T-helper 17 cell (primary cell): ENCODE measurements at places on chromosomes 7 and 10.

- DNase-seq: no peak
Observed at GRCh38 chr7:23863209-23863787, 153.3 kb downstream of the STK31 start.

- no peak for DNase-seq
Observed at GRCh38 chr10:124978376-124978725, 36.4 kb downstream of the ZRANB1 start.

GRCh38 chr7:131329176-131329570 lies 1.5 kb downstream of the MKLN1 start:
- DNase-seq: no peak

- DNase-seq: no peak
Observed at GRCh38 chr7:10460474-10460873, 513.2 kb upstream of the PHF14 start.

DNA sequence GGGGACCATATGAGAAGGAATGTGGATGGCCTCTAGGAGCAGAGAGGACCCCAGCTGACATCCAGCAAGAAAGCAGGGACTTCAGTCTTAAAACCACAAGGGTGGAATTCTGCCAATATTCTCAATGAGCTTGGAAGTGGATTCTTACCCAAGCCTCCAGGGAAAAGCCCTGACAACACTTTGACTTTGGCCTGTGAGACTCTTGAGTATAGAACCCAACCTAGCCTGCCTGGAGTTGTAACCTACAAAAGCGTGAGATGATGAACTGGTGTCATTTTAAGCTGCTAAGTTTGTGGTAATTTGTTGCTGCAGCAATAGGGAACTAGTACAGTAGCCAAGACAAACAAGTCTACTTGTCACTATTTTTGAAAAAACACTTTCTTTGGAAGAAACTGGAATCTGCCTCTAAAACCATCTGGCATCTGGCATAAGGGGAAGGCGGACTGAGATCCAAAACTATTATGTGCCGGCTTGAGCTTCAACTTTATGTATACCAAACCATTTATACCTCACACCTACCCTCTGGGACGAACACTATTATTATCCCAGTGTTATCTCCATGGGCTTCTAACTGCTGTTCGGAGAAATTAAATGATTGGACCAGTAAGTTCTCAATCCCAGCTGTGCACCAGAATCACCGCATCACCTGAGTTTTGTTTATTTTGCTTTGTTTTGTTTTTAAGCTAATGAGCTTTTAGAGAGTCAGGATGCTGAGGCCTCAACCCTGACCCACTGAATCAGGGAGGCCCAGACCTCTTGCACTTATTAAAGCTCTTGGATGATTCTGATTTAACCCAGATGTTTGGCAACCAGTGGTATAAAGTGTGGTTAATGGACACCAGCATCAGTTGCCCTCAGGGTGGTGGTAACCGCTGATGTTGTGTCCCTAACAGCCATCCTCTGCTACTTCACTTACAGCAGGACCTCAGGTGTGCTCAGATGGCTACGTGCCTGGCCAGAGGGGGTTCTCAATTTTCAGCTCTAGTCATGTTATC lies 83.0 kb downstream of the C1GALT1 start:
- no peak for DNase-seq

- DNase-seq: no peak
Observed at GRCh38 chr10:1516492-1517165, 220.7 kb downstream of the ADARB2 start.

DNA sequence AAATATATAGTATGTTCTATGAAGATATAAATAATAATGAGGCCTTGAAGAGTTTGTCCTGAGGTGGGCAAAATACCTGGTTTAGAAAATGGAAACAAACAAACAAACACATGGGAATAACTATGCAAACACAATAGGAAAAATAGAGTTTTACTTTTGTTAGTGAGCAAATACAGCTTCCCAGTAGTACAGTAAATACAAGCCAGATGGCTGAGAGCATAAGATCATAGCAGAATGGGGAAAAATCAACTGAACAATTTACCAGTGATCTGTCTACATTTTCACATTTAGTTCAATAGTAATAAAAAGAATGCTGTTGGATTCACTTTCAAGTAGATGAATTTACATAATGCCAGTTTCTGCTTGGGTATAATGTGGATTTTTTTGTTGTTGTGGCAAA lies 45.1 kb downstream of the ADD3 start:
- no peak for DNase-seq

DNA sequence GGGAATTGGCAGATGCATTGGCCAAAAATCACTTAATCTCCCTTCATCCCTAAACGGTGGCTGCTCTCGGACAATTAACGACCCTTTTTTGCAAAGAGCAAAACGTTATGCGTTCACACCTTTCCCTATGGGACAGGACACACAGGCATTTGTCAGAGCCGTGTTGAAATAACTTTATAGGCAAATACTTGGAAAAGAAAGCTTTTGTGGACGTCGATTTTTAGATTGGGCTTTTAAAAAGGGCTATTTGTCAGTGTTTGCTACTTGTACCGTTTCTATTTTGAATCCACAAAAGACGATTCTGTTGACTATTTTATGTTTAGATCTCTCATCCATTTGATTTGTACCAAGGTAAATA lies 245.6 kb downstream of the SLC25A13 start:
- no peak for DNase-seq

- no peak for DNase-seq
Observed at GRCh38 chr7:44772440-44772839, 23.8 kb downstream of the ZMIZ2 start.

DNA sequence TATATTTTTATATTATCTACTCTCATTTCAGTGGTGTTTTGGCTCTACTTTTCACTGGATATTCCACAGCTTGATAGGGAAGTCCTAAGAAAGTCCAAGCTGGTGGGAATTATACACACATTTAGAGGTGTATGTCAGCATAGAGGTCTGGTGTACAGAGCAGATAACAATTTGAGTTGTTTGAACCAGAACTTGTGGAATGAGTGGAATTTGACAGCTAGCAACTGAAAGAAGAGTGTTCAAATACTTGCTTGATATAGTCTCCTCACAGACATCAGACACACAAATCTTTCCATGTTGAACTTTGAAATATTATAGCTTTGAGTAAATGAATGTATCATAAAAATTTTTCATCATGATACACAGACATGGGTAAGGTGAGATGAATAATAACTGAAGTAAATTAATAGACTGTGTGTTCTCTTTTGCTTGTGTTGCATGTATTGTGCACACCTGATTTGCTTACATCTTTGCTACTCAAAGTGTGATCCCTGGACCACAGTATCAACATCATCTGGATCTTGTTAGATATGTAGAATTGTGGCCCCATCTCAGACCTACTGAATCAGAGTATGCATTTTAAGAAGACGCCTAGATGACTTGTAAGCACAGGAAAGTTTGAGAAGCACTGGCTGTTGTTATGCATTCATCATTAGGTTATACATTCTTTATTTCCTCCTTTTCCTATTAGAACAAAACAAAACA lies 91.5 kb downstream of the ABCA13 start:
- DNase-seq: no peak

- DNase-seq: no peak
Observed at GRCh38 chr10:11154333-11154732, 136.7 kb downstream of the CELF2 start.

DNA sequence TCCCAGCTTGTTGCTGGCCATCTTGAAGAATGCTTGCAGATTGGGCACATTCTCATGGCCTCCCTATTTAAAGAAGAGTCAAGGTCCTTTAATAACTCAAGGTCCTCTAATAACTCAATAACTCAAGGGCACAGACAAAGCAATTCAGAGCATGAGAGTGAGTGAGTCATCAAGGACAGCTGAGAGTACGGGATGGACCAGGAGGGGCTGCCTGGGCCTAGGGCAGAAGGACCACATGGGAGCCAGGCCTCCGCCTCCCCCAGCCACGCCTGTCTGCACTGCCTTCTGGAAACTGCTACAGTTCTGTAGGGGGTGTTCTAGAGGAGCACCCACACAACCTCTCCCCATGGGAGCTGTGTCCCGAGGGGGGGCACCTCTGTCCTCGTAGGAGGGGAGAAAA lies 48.9 kb downstream of the ZNF503 start:
- no peak for DNase-seq

DNA sequence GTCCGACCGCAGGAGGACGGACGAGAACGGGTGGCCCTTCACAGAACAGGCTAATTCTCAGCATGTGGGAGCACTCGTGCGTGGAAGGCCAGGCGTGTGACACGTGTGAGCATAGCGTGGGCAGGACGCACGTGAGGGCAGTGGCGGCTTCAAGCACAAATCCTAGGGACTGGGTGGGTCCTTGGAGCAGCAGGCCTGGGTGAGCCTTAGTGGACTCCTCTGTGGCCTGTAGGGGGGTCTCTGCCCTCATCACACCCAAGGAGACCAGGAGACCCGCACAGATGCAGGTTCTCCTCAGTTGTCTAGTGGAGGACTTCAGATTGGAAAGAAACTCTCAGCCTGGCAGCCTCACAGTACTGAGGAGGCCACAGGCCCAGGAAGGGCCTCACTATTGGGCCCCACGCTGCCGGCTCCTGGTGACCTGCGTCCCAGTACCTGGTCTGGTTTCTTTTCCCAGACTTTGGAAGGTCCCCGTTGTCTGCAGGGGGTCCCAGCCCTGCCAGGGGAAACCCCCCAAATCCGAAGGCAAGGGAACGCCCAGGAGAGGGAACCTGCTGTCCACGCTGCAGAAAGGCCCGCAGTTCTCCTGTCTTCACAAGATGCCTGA lies 49.1 kb upstream of the FAM20C start:
- DNase-seq: no peak

GRCh38 chr10:26755443-26755903 lies 58.0 kb downstream of the PDSS1 start:
- DNase-seq: no peak

- no peak for DNase-seq
Observed at GRCh38 chr10:100637785-100638184, 102.0 kb downstream of the HIF1AN start.

DNA sequence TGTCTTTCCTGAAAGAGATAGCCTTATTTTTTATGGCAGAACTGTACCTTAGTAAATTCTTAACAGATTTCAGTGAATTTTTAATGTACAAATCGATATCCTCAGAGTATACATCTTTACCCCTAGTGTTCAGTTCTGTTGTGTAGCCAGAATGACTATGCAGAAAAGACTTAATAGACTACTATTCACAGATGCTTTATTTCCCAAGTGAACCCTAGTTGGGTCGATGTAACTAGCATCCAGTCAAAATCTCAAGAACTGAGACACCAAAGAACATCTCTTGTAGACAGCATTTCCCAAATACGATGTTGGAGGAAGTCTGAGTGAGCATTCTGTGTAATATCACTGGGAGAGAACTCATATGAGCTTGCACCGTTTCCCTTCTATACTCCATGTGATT lies 1.5 kb downstream of the AKR1C3 start:
- DNase-seq: no peak

- no peak for DNase-seq
Observed at GRCh38 chr7:41822259-41822817, 119.4 kb upstream of the INHBA start.

DNA sequence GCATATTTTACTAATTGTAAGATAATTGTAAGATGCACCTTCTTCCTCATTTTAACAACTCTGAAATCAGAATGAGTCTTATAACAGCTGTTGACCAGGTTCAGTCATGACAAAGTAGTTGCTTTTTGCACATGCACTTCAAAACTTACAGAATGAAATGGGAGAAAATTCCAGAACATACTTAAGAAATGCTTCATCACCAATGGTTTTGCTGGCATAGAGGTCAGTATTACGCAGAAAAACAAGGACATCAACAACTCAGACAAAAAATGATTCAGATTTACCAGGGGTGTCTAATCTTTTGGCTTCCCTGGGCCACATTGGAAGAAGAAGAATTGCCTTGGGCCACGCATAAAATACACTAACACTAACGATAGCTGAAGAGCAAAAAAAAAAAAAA lies 13.3 kb downstream of the COL28A1 start:
- no peak for DNase-seq

- DNase-seq: no peak
Observed at GRCh38 chr7:40137563-40137962, 2.8 kb downstream of the SUGCT start.

DNA sequence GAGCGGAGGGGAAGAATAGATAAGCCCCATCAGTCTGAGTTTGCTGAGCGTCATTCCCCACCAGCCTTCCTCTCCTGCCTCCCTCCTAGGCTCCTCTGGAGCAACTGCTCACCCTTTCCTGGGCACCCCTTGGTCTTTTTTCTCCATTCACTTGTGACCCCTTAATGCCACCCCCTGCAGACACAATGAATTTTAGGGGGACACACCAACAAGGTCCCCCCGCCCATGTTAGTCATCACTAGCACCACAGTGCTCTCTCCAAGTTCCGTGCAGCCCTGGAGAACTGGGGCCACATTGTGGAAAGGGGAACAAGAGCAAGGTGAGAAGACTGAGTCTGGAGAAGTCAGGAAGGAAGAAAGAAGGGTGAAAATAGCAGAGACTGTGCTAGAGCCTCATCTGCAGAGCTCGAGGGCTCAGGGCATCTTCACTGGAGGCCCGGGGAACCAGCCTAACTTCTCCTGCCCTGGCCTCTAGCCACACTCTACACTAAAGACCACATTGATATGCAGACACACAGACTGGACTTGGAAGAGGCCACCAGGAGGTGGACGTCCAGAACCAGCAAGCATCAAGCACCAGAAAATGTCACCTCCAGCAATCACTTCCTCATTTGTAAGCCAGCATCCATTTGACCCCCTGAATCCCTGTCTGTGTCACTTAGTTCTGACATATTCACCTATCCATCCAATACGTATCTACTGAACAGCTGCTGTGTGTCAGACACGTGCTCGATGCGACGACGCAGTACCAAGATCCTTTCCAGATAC lies 17.5 kb downstream of the RGR start:
- no peak for DNase-seq

GRCh38 chr10:10544890-10545289 lies 472.8 kb upstream of the CELF2 start:
- no peak for DNase-seq

DNA sequence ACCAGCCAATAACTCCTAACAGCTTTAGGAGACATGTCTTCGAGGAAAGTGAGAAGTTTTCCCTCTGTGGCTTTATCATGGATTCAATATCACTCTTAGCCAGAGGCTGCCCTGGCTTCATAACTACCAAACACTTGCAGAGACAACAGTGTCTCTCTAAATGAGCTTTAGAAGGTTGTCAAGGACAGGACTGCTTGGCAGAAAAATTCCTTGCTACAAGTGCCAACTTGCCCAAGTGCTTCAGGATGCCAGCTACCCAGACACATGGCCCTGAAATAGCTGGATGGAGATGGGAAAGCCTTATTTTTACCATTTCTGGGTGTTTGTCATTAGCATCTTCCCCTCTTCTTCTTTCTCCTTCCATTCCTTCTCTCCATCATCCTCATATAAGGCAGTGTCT lies 137.1 kb upstream of the MDFIC start:
- DNase-seq: no peak

DNA sequence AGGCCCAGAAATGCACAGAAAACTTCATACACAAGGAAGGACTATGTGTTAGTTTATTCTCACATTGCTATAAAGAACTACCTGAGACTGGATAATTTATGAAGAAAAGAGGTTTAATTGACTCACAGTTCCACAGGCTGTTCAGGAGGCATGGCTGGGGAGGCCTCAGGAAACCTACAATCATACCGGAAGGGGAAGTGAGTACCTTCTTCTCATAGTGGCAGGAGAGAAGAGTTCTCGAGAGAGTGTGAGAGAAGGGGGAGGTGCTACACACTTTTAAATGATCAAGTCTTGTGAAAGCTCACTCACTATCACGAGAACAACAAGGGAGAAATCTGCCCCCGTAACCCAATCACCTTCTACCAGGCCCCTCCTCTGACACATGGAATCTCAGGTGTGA lies 16.8 kb upstream of the RAMP3 start:
- DNase-seq: no peak
